ENCODE measurements at places on chromosomes 12 and 14. TPM values are rescaled to one million over a fixed set of nuclear protein-coding genes. Genes with fewer than 3 reads are reported as not detected.

GRCh38 chr14:99320105-99320572 is 48.1 kb upstream of the BCL11B start:
- no peak overlapping the region for H3K4me3 ChIP-seq
- H3K27me3 ChIP-seq = no peaks in the 10 kb centered on the region
- no peak overlapping the region for H3K27ac ChIP-seq
- DNase-seq = no peak

- H3K36me3 ChIP-seq = no peaks in the 10 kb centered on the region
- DNase-seq = peak; percentile 67
- H3K4me1 ChIP-seq = no peaks in the 10 kb centered on the region
- H3K27me3 ChIP-seq = peaks cover 17% of the 10 kb centered on the region
These were observed 112.7 kb downstream of the DICER1 start for GRCh38 chr14:95044463-95045105.

MYH6 gene
- total RNA-seq = not detected

DNA sequence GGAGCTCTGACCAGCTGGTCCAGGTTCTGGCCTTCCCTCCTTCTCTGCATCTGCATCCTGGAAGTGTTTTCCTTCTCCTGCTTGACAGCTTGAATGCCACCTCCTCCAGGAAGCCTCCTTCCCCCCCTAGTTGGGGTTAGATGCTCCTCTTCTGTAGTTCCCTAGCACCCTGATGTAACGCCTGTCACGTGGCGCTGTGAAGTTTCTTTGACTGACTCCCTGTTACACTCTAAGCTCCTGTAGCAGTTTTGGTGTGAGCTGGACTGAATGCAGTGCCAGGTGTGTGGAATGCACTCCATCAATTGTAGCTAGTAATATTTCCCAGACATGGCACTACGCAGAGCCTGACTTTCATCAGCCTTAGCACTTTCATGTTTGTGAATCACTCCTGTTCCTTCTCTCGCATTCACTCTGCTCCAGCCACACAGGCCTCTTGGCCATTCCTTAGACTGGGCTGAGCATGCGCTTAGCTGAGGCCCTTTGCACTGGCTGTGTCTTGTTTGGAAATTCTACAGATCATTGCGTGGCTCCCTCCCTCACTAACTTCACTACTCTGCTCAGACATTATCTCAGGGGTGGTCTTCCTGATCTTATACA is 2.1 kb upstream of the FAIM2 start:
- DNase-seq = no peak
- no peak overlapping the region for H3K4me3 ChIP-seq
- H3K27ac ChIP-seq = no peak overlapping the region
- peaks cover 18% of the 10 kb centered on the region for H3K27me3 ChIP-seq

DNA sequence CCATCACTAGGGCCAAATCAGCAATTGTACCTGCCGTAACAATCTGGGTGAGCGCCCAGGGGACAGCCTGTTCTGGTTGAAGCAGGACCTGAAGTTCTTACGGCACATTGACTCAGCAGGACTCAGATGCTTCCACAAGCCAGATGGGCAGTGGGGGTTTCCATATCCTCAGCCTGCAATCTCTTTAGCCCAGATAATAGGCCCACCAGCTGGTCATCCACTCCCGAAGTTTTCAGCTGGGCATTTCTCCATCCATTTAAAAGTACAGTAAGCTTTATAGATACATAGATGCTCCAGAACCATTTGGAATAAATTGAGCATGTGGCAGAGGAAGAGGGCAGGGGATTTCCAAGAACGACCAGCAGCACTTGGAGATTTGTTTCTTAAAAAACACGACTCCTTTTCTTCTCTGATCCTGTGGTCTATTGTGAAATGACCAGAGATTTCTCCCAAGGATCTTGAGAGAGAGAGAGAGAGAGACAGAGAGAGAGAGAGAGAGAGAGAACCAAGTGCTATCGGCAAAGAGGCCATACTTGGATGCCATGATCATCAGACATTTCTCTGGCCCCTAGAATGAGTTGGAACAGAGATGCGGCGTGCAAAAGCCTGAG is 74.8 kb upstream of the PLXNC1 start:
- no peak overlapping the region for H3K4me3 ChIP-seq
- H3K27me3 ChIP-seq = no peaks in the 10 kb centered on the region
- no peak for DNase-seq
- H3K36me3 ChIP-seq = no peaks in the 10 kb centered on the region

DNA sequence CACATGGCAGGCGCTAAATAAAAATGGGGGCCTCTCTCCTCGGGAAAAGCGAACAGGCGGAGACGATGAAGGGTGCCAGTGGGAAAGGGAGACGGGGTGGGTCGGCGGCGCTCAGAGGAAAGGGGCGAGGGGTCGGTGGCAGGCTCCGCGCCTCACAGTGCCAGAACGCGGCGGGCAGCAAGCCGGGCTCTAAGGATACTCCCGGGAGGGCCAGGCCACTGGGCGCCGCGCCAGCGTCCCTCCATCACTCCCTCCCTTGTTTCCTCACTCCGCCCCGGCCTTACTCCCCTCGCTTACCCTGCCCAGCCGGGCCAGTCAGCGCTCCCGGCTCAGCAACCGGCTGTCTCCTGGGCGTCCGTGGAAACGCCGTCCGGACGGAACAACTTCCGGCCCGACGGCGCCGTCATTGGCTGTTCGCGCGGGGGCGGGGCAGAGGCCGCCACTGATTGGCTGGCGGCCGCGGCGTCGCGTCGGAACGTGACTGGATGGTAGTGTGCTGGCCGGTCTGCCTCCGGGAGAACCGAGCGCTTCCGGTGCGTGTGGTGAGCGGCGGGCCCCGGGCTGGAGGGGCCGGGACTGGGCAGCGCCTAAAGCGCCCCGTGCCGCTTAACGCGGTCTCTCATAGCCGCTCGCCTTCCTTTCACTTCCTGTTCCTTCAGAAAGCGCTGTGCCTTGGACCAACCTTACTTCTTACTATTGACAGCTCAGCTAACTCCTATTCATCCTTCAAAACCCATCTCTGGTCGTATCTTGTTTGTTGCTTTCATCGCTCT is 53.0 kb downstream of the SLC25A47 start:
- peak within 1 kb of the TSS; percentile 94 for H3K27ac ChIP-seq
- H3K27me3 ChIP-seq = no peaks in the 10 kb centered on the region
- DNase-seq = peak; percentile 95
- peaks cover 31% of the 10 kb centered on the region for H3K4me1 ChIP-seq
- H3K4me3 ChIP-seq = peak within 1 kb of the TSS; percentile 91

GRCh38 chr14:48710133-48710532 is 876.0 kb downstream of the RPS29 start:
- H3K4me3 ChIP-seq = no peak overlapping the region
- no peaks in the 10 kb centered on the region for H3K4me1 ChIP-seq
- H3K27ac ChIP-seq = no peak overlapping the region
- H3K36me3 ChIP-seq = no peaks in the 10 kb centered on the region
- no peak for DNase-seq

DNA sequence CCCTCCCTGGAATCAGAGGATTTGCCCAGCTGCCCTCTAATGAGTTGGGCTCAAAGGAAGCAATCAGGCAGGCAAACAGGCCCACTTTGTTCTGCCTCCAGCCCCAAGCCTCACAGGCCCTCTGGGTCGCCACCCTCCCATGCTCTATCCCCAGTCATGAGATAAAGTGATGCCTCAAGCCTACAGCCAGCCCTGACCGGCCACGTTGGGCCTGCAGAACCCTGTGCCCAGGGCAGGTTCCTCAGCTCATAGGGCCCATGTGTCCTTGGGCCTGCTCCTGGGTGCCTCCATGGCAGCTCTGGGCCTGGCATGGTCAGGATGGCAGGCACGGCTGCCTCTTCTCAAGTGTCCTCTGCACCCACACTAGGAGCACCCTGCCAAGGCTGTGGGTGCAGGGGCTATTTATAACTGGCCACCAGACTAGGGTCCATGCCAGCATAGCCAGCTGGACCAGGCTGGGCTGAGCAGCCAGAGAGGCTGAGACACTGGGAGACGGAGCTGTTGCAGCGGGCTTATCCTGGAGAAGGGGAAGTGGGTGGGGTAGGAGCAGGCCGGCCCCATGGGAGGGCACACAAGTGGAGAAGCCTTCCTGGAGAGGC is 20.2 kb downstream of the HDAC7 start:
- peaks cover 54% of the 10 kb centered on the region for H3K4me1 ChIP-seq
- H3K27ac ChIP-seq = no peak overlapping the region
- no peak overlapping the region for H3K4me3 ChIP-seq
- DNase-seq = no peak
- H3K36me3 ChIP-seq = peaks cover 57% of the 10 kb centered on the region
- H3K27me3 ChIP-seq = no peaks in the 10 kb centered on the region

TESPA1 gene
- total RNA-seq = not detected

GRCh38 chr14:30840086-30840779 is 34.1 kb upstream of the COCH start:
- DNase-seq = no peak
- H3K4me1 ChIP-seq = no peaks in the 10 kb centered on the region
- no peaks in the 10 kb centered on the region for H3K27me3 ChIP-seq
- H3K36me3 ChIP-seq = no peaks in the 10 kb centered on the region

GRCh38 chr12:54970741-54971140 is 13.8 kb downstream of the TESPA1 start:
- H3K27ac ChIP-seq = no peak overlapping the region
- no peaks in the 10 kb centered on the region for H3K36me3 ChIP-seq
- H3K4me1 ChIP-seq = peaks cover 7% of the 10 kb centered on the region
- no peaks in the 10 kb centered on the region for H3K27me3 ChIP-seq

GRCh38 chr12:46480724-46481123 is 108.2 kb upstream of the SLC38A2 start:
- H3K27ac ChIP-seq = no peak overlapping the region
- no peak overlapping the region for H3K4me3 ChIP-seq
- no peaks in the 10 kb centered on the region for H3K27me3 ChIP-seq

KRT80 gene
- 78.6 TPM for total RNA-seq

DNA sequence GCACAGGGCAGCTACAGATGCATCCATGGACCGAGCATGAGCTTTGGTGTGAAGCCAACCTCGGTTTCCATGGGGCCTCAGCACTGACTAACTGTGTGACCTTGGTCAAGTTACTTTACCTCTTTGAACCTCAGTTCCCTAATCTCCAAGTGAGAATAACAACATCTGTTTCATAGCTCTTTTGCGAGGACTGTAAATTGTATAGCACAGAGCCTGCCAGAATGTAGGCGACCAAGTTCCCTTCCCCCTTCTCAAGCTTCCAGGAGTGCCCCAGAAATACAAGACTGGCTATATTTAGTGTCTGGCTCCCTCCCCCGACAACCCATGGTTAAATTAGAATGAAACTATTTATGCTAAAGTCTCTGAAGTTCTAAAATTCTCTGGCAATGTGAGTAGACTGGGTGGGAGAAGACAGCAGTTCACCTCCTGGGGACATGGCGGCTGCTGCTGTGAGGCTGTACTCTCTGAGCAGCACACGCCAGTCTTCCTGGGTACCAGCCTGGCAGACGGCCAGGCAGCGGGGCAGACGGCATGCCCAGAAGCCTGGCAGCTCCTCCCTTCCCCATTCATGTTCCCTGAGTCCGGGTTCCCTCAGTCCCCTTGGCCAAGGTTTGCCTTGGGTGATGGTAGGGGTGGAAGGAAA is 22.0 kb upstream of the TMED10 start:
- H3K27ac ChIP-seq = no peak overlapping the region
- H3K4me1 ChIP-seq = peaks cover 24% of the 10 kb centered on the region
- H3K27me3 ChIP-seq = no peaks in the 10 kb centered on the region
- H3K36me3 ChIP-seq = no peaks in the 10 kb centered on the region
- no peak for DNase-seq

- no peak overlapping the region for H3K4me3 ChIP-seq
- no peak overlapping the region for H3K27ac ChIP-seq
- DNase-seq = no peak
- H3K4me1 ChIP-seq = no peaks in the 10 kb centered on the region
- peaks cover 6% of the 10 kb centered on the region for H3K27me3 ChIP-seq
These were observed 25.1 kb upstream of the KRT77 start for GRCh38 chr12:52728374-52728773.

LRP1-AS gene
- total RNA-seq = not detected

DNA sequence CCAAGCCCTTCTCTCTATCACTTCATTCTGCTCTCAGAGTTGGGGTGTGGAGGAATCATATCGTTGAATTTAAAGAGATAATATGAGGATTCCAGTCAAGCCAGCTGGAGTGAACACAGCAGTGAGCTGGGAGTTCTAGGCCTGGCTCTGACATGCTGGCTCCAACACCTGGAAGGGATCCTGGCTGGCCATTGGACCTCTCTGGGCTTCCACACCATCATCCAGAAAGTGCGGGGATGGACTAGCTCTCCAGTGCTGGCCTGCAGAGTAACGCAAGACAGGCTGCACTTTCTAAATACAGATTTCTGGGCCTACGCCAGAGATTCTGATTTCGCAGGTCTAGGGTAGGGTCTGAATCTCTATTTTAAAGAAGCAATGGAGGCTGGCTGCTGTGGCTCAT is 34.8 kb upstream of the HDAC7 start:
- H3K4me1 ChIP-seq = peaks cover 41% of the 10 kb centered on the region
- no peak for DNase-seq
- no peak overlapping the region for H3K27ac ChIP-seq
- no peaks in the 10 kb centered on the region for H3K27me3 ChIP-seq
- H3K36me3 ChIP-seq = peaks cover 23% of the 10 kb centered on the region
- H3K4me3 ChIP-seq = no peak overlapping the region

GRCh38 chr12:108850854-108851573 is 6.4 kb downstream of the SSH1 start:
- peaks cover 11% of the 10 kb centered on the region for H3K36me3 ChIP-seq
- H3K27ac ChIP-seq = no peak overlapping the region
- no peaks in the 10 kb centered on the region for H3K27me3 ChIP-seq

ZC3H14 gene
- total RNA-seq = 83.6 TPM

DNA sequence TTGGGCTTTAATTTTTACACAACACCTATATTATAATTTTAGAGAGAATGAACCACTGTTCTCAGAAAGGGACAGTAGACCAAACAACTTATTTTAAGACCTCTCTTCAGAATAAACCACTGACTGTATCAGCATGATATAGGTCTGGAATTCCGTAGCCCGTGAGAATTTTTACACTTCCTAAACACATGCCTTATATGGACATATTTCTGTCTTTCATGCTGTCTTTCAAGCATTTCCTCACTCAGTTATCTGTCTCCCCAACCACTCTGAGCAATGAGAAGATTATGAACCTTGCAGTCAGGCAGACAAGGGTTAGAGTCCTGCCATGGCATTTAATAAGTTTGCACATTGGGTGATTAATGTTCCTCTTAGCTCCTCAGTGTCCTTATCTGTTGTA is 17.4 kb upstream of the NEUROD4 start:
- no peaks in the 10 kb centered on the region for H3K36me3 ChIP-seq
- no peak overlapping the region for H3K4me3 ChIP-seq
- no peak for DNase-seq
- H3K27me3 ChIP-seq = peaks cover 8% of the 10 kb centered on the region

KCNC2 gene
- total RNA-seq = not detected

- H3K36me3 ChIP-seq = no peaks in the 10 kb centered on the region
- no peak for DNase-seq
- H3K27ac ChIP-seq = no peak overlapping the region
- H3K4me3 ChIP-seq = no peak overlapping the region
- H3K4me1 ChIP-seq = no peaks in the 10 kb centered on the region
These were observed 85.1 kb downstream of the TMEM30B start for GRCh38 chr14:61196034-61196433.

ASCL1 gene
- total RNA-seq = not detected

- no peaks in the 10 kb centered on the region for H3K27me3 ChIP-seq
- no peak overlapping the region for H3K27ac ChIP-seq
- no peaks in the 10 kb centered on the region for H3K36me3 ChIP-seq
- H3K4me1 ChIP-seq = peaks cover 9% of the 10 kb centered on the region
- DNase-seq = no peak
These were observed 58.8 kb downstream of the STON2 start for GRCh38 chr14:81341370-81341769.

- peaks cover 5% of the 10 kb centered on the region for H3K4me1 ChIP-seq
- no peak overlapping the region for H3K27ac ChIP-seq
- DNase-seq = no peak
- no peak overlapping the region for H3K4me3 ChIP-seq
- peaks cover 61% of the 10 kb centered on the region for H3K36me3 ChIP-seq
These were observed 17.7 kb downstream of the PSMC1 start for GRCh38 chr14:90274019-90274418.
